Pancreas (tissue), 10 donors: ENCODE measurements at places on chromosomes 7 and 10. TPM values are rescaled to one million over a fixed set of nuclear protein-coding genes. Genes with fewer than 3 reads are reported as not detected.

Gene ADRA2A
- total RNA-seq = 16.7 TPM

Gene CDC14C
- total RNA-seq = not detected

- H3K27ac ChIP-seq = no peak overlapping the region
- H3K27me3 ChIP-seq = no peaks in the 10 kb centered on the region
- H3K4me1 ChIP-seq = no peaks in the 10 kb centered on the region
- H3K4me3 ChIP-seq = no peak overlapping the region
- H3K36me3 ChIP-seq = no peaks in the 10 kb centered on the region
- no peak for DNase-seq
Observed at GRCh38 chr7:158633055-158633956, 45.7 kb upstream of the PTPRN2 start.

Gene FAM25A
- not detected for total RNA-seq

Gene LRIT1
- total RNA-seq = not detected

DNA sequence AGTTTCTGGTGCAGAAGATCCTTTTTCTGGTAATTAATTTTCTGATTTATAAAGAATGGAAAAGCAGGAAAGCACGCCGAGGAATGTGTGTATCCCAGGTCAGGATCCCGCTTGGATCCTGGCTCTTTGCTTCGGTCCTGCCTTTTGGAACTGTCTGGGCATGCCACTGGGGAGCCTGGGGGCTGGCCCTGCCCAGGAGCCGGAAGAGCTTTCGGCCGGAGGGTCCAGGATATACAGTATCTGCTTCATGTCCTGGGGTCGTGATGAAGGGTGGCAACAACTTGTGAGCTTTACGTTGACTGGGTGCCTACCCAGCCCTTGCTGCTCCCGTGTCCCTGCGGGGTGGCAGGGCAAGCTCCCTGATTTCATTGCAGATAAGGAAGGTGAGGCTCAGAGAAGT, 2.4 kb downstream of the SH2D4B start:
- H3K36me3 ChIP-seq = no peaks in the 10 kb centered on the region
- H3K27ac ChIP-seq = no peak overlapping the region
- DNase-seq = no peak
- no peak overlapping the region for H3K4me3 ChIP-seq
- H3K27me3 ChIP-seq = no peaks in the 10 kb centered on the region
- no peaks in the 10 kb centered on the region for H3K4me1 ChIP-seq

Gene ZNF117
- 4.7 TPM for total RNA-seq

GRCh38 chr7:104922182-104923009, 91.6 kb upstream of the KMT2E start:
- H3K27ac ChIP-seq = no peak overlapping the region
- no peak overlapping the region for H3K4me3 ChIP-seq
- H3K36me3 ChIP-seq = no peaks in the 10 kb centered on the region
- peaks cover 18% of the 10 kb centered on the region for H3K4me1 ChIP-seq
- no peaks in the 10 kb centered on the region for H3K27me3 ChIP-seq

DNA sequence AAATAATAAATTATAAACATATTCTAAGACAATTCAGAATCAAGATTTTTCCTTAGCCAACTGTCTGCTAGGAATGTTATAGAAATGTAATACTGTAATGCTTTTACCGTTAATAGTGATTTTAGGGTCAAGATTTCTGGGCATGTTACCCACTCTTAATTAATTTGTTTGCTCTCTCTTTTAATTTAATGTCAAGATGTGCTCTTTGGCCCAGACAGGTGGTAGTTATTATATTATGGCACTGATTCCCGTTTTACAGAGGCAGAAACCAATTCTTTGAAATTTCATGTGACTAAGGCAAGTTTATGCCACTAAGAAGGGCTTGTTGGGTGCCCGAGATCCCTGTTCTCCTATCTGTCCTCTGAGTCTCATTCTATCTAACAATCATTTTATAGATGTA, 959 bp upstream of the FAM107B start:
- no peak overlapping the region for H3K27ac ChIP-seq
- no peak overlapping the region for H3K4me3 ChIP-seq
- no peaks in the 10 kb centered on the region for H3K36me3 ChIP-seq
- no peak for DNase-seq

Gene PIK3AP1
- 15.0 TPM for total RNA-seq

DNA sequence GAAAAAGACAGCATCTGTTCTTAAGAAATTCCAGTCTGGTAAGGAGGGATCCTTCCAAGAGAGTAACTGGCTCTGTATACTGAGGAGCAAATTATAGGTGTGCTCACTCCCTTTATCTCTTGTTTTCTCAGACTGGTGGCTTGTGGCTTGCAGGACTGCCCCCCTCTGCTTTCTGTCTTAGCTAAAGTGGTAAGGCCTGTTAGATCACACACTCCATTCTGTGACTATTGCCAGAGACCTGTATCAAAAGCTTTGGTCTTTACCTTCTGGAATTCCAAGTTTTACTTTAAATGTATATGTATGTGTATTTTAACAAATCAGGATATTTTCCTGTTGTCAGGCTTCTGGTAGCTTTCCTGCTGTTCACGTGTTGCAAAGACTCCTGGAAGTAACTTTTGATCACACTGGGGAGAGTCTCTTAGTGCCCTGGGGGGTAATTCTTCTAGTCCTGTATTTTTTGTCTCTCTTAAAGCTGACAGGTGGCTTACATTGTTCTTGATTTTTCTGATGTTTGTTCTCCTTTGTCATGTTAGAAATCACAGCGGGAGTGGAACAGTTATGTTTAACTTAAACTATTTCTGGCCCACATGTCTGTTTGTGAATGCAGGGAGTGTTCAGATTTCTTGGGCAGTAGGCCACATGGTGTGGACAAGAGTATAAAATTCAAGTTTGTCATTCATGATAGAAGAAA, 99.0 kb downstream of the PLPP4 start:
- no peak for DNase-seq
- H3K36me3 ChIP-seq = no peaks in the 10 kb centered on the region
- H3K4me1 ChIP-seq = no peaks in the 10 kb centered on the region
- H3K4me3 ChIP-seq = no peak overlapping the region

- H3K4me3 ChIP-seq = no peak overlapping the region
- H3K27me3 ChIP-seq = peaks cover 12% of the 10 kb centered on the region
- no peak for DNase-seq
- H3K4me1 ChIP-seq = no peaks in the 10 kb centered on the region
Observed at GRCh38 chr7:295155-296154, 5.5 kb downstream of the FOXL3 start.

DNA sequence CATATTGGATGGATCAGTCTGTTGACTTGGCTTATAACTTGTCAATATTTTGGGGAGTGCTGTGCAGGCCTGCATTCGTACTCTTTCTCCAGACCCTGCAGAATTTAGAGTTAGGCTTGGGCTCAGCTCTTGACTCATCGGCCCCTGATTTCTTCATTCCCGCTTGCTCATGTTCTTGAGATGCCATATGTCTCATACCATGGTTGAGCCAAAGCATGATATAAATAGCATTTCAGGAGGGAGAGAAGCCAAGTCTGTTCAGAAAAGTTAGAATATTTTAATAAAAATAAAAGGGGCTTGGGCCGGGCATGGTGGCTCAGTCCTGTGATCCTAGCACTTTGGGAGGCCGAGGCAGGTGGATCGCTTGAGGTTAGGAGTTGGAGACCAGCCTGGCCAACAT, 898.1 kb downstream of the TYW1 start:
- no peaks in the 10 kb centered on the region for H3K4me1 ChIP-seq
- H3K27ac ChIP-seq = no peak overlapping the region
- no peak for DNase-seq
- H3K4me3 ChIP-seq = no peak overlapping the region
- no peaks in the 10 kb centered on the region for H3K36me3 ChIP-seq

- no peak overlapping the region for H3K4me3 ChIP-seq
- H3K36me3 ChIP-seq = no peaks in the 10 kb centered on the region
- H3K4me1 ChIP-seq = no peaks in the 10 kb centered on the region
- H3K27me3 ChIP-seq = no peaks in the 10 kb centered on the region
- DNase-seq = no peak
Observed at GRCh38 chr10:67151471-67151870, 225.6 kb downstream of the LRRTM3 start.

DNA sequence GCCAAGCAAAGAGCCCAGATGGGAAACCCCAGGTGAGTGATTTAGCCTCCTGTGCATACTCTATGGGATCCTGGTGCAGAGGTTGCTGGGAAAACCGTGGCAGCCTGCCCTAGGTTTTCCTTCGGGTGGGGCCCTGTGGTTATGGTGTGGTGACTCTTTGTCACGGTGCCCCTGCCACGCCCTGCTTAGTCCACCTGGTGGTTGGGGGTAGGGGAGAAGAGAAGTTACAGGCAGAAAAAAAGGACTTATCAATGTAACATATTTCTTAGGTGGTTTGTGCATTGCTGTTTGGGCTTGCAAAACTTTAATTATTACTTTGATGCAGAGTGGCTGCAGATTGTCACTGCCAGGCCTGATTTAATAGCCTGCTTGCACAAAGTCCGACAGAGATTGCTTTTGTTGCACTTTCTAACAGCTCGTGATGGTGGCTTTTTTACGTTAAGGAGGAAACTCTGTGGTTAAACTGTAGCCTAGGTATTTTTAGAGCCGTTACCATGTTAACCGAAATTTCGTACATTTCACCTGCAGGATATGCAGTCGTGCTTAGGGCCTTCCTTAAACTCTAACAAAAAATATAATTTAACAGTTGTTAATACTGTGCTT, 197.4 kb downstream of the RNLS start:
- no peaks in the 10 kb centered on the region for H3K36me3 ChIP-seq
- peak overlapping the region; percentile 73 for H3K27ac ChIP-seq
- DNase-seq = peak; percentile 82
- peaks cover 6% of the 10 kb centered on the region for H3K4me1 ChIP-seq

GRCh38 chr10:17146892-17147291, 17.3 kb upstream of the CUBN start:
- H3K27me3 ChIP-seq = no peaks in the 10 kb centered on the region
- no peak overlapping the region for H3K4me3 ChIP-seq
- no peaks in the 10 kb centered on the region for H3K4me1 ChIP-seq
- H3K36me3 ChIP-seq = no peaks in the 10 kb centered on the region
- H3K27ac ChIP-seq = no peak overlapping the region
- DNase-seq = no peak

GRCh38 chr10:11147722-11148121, 130.1 kb downstream of the CELF2 start:
- no peak overlapping the region for H3K4me3 ChIP-seq
- no peaks in the 10 kb centered on the region for H3K27me3 ChIP-seq

- H3K27ac ChIP-seq = no peak overlapping the region
- H3K27me3 ChIP-seq = no peaks in the 10 kb centered on the region
- H3K36me3 ChIP-seq = no peaks in the 10 kb centered on the region
- no peak for DNase-seq
Observed at GRCh38 chr10:94012834-94013233, 19.1 kb downstream of the PLCE1 start.

Gene GPC2
- total RNA-seq = 0.12 TPM

DNA sequence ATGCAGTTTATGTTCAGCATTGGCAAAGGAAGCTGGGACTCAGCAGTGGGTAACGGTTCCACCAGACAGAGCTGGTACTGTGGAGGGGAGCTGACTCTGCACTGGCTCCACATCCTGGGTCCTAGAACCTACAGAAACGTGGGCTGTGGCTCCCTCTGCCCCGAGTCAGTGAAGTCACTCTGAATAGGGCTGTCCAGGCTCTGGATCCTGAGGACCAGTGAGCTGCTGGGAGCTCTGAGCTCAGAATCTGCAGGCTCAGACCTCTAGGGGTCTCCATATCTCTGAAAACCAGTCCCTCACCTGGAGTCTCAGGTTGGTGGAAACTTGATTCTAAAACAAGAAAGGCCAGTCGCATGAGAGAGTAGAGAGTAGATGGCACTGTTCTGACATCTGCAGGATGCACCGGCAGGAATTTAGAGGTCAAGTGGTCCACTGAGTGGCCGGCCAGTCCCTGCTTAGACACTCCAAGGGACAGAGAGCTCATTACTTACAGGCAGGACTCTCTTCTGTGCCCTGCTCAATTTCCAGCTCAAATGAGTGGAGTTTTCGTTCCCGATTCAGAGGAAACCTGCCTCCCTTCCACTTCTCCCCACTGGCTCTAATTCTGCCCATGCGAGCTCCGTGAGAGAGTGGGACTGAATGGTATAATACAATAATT, 18.6 kb downstream of the NPFFR1 start:
- H3K4me3 ChIP-seq = no peak overlapping the region
- no peak overlapping the region for H3K27ac ChIP-seq
- H3K36me3 ChIP-seq = no peaks in the 10 kb centered on the region
- no peaks in the 10 kb centered on the region for H3K4me1 ChIP-seq

Gene INHBA
- 0.05 TPM for total RNA-seq

GRCh38 chr10:43712821-43713584, 64.3 kb upstream of the ZNF32 start:
- no peak for DNase-seq
- no peak overlapping the region for H3K4me3 ChIP-seq
- H3K27ac ChIP-seq = no peak overlapping the region
- H3K36me3 ChIP-seq = no peaks in the 10 kb centered on the region
- no peaks in the 10 kb centered on the region for H3K4me1 ChIP-seq
- H3K27me3 ChIP-seq = no peaks in the 10 kb centered on the region

DNA sequence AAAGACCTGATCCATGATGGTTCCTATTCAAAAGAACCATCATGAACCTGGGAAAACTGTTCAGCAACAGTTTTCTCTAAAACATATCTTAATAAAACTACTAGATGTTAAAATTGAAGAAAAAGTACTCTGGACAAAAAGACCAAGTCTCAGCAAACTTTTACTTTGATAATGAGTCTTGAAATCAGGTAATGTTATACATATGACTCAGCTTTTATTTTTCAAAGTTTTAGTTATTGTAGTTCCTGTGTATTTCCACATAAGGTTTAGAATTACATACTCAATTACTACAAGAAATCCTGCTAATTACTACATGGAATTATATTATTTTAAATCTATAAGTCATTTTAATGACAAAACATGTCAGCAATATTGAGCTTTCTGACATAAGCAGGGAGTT, 42.2 kb downstream of the ZNF33B start:
- no peaks in the 10 kb centered on the region for H3K4me1 ChIP-seq
- no peak overlapping the region for H3K27ac ChIP-seq
- DNase-seq = no peak
- H3K27me3 ChIP-seq = no peaks in the 10 kb centered on the region
- H3K36me3 ChIP-seq = peaks cover 18% of the 10 kb centered on the region

DNA sequence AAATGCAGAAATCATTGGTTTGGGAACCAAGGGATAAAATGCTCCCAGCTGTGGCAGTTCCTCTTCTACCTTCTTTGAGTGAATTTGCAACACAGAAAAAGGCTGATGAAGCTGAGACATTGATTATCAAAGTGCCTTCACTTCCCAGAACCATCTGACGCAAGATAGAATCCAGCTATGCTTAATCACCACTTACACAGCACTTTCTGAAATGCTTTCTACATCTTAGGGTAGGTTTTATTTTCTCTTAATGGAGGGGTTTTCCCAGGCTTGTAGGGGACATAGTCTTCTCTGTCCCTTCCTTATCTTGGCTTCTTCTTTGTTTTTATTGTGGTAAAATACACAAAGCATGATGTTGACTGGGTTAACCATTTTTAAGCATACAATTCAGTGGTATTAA, 332.6 kb upstream of the ZNF32 start:
- no peak overlapping the region for H3K4me3 ChIP-seq
- H3K4me1 ChIP-seq = no peaks in the 10 kb centered on the region
- no peaks in the 10 kb centered on the region for H3K27me3 ChIP-seq
- no peak for DNase-seq

Gene ABCC2
- 0.67 TPM for total RNA-seq
